ENCODE measurements at places on chromosomes 16 and 17.

DNA sequence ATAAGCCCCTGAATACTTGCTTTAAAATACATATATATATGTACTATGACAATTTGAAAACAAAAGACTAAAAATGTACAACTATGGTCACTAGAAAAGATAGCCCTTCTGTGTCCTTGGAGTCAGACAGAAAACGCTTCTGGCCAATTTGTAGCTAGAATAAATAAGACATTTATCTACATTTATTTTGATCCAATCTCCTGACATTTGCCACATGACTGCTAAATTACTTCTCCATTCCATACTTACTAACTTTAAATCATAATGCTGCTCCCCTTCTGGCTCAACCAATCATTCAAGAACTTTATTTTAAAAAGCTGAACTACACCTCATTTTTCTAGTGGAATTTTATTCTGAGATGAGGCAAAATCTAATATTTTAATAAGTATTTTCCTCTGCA is 65.8 kb downstream of the CYTH1 start:
- no peak for DNase-seq

DNA sequence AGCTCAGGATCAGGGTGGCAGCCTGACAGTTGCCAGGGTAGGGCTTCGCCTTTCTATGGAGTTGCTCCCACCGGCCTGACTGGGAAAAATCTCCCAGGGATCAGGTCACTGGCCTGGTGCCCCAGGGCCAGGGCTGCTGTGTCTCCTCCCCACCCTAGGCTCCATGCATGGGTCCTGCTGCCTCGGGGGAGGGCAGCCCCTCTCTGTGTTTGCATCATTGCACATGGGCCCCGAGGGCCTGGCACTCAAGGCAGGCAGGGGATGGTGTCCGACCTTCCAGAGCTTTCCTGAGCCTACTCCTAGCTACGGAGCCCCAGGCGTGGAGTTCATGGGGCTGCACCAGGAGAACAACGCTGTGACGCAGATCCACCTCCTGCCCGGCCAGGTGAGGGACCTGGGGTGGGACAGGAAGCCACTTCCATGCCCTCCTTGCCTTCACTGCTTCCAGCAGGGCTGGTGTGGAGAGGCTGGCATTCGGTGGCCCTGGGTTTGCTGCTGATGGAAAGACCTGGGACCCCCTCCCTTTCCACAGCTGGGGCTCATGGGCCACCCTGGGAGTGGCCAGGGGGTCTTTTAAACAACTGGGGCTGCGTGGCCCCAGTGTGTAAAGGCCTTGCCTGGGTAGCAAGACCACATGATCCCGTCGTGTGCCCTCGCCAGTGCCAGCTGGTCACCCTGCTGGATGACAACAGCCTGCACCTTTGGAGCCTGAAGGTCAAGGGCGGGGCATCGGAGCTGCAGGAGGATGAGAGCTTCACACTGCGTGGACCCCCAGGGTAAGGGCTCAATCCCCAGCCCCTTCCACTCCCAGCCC is 29.5 kb upstream of the MYO15B start:
- DNase-seq: no peak

- no peak for DNase-seq
Measured at GRCh38 chr17:34579017-34579946, at the start of gene TMEM132E. Gene TMEM132E (plus strand): TSS chr17:34579582. CDS start chr17:34581077, 1,495 bp downstream.

DNA sequence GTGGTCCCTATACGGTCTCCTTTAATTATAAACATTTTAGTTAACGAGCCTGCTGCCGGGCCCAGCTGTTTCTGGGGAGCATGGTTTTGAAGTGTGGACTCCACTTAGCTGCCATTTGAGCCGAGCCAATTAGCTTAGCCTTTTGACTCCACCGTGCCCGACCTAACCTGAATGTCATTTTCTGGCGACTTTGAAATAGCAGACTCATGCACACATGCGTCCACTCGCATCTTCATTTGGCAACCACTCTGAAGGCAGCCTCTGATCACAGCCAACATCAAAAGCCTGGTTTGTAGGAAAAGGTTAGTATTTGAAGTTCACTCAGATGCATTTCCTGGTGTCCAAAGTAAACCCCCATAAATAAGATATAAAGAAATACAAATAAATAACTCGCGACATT is 16.8 kb downstream of the AXIN2 start:
- no peak for DNase-seq

- no peak for DNase-seq
Measured at GRCh38 chr17:21679256-21680146, 12.8 kb upstream of the KCNJ18 start.

DNA sequence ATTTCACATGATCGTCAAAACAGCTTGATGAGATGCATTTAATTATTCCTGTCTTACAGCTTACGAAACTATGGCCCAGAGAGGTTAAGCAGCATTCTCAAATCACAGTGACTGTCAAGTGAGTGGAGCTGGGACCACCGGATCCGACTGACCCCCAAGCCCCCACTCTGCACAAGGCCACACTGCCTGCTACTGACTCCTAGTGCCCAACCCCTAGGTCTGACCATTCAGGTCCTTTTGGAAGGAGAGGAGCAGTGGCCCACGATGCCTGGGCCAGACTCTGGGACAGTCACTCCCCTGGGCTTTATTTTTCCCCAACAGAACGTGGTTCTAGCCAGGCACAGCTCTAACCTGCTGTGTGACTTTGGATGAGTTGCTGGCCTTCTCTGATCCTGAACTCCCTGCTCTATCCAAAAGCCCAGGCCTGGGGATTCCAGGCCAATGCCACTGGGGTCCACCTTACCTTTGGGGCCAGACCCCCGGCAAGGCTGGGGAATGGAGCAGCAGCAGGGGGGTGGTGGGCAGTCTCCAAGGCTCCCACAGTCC is 9.9 kb downstream of the TSPOAP1 start:
- DNase-seq: no peak

DNA sequence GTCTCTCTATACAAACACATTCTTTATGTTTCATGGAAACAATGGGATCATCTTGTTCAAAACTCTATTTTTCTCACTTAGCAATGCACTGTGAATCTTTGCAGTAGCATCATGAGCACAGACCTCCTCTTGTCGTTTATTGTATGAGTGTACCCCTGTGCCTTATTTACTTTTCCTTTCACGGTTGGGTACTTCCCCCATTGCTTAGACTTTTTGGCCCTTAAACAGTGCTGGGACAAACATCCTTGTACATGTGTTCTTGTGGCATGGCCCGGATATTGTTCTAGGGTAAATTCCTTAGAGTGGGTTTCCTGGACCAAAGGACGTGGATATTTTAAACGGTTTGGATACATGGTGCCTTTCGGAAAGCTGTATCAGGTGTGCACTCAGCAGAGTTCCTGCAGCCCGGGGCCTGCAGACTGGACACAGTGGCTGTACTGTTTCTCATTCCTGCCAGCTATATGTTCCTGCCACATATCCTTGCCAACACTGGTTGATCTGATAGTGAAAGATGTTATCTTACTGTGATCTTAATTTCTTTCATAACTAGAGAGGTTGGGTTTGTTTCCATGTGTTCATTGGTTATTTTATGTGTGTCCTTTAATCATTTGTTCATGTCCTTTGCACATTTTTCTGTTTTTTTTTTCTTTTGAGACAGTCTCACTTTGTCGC is 111.1 kb downstream of the OR1D5 start:
- DNase-seq: no peak
